ENCODE measurements at places on chromosomes 7 and 10.

- no peak for DNase-seq
Observed at GRCh38 chr7:50341724-50342123, 37.2 kb downstream of the IKZF1 start.

GRCh38 chr7:137965942-137966640 lies 35.8 kb downstream of the CREB3L2 start:
- DNase-seq: no peak

DNA sequence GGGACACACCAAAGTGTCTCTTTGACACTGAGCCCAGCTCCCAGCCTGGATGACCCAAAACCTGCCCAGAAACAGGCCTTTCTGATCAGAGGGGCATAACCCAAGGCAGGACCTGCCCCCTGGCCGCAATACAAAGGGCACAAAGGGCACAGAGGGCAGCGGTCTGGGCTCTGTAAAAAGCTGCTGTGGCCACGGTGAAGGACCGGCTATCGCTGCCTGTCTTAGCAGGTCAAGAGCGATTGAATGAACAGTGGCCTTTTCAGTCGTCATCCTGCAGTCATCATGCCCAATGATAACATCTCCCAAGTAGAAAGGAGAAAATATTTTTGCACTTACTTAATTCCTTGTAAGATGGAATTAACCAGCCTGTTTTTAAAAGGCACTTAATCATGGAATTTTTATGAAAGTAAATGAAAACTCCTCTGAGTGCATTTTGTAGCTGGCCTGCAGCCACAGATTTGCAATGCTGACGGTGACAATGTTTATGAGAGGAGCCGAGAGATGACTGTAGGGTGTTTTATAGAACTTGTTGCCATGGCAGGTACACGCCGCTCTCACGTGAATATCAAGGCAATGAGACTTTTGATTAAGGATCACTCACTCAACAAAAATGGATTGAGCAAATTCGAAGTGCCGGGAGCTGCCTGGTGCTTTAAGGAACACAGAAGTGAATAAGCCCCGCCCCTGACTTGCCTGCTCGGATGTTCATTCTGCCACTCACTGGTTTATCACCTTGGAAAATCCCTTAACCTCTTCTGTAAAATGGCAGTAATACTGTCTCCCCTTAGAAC lies 47.3 kb upstream of the BHLHA15 start:
- DNase-seq: peak; percentile 11

DNA sequence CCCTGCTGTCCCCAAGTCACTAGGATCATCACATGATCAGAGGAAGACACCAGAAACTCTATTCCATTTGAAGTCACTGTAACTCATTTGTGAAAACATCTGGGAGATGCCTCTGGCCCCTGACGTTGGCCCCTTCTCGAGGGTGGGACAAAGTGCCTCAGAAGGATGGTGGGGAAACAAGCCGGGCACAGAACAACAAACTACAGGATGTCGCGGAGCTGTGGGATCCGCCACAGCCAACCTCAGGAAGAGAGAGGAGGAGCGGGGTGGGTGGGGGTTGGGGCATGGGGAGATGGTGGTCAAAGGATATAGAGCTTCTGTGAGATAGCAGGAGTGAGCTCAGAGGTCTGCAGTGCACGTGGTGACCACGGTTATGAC lies 265.6 kb upstream of the TCERG1L start:
- no peak for DNase-seq

DNA sequence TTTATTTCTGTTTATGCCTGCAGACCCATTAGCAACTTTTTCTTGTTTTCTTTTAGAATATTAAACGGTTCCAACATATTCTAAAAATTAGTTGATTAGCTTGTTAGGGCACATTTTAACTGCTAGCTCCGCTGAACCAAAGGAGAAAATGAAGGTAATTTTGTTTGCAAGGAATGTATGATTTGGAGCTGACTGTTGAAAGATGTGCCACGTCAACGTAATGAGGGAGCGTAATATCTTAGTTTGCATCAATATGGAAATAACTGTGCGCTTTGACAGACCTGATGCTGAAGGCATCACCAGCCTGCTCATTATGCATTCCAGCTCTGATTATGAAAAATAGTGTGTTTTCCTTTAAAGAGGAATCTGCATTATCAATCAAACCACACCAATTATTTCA lies 102.0 kb upstream of the CTBP2 start:
- DNase-seq: no peak

DNA sequence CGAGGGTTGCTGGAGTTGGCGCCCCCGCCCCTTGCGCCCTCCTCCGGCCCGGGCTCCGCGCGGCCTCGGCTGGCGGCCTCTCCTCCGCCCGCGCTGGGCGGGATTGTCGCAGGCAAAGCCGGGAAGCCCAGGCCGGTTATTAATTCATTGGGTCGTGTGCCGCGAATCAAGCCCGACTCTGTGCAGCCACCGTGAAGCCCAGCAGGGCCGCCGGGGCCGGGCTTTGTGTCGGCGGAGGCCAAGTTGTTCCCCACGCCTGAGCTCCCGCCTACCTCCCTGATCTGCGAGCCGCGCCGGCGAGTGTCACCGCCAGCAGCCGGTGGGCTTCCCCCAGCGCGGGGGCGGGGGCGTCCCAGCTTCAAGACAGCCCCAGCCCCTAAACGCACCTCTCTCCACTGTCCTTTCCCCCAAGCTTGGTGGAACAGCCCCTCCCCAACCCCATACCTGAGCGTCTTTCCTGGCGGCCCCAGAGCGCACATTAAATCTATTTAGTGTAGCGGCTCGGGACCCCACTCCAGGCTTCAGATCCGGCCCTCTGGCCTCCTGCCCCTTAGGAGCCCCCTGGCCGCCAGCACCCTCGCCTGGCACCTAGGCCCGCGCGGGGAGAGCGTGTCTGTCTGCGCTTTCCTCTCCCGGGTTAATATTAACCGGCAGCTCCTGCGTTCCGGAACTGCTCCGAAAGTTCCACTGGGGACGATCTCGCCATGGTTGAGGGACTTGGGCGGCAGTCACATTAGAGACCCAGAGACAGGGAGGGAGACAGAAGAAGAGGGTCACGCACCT lies 3.5 kb downstream of the SHH start:
- no peak for DNase-seq

DNA sequence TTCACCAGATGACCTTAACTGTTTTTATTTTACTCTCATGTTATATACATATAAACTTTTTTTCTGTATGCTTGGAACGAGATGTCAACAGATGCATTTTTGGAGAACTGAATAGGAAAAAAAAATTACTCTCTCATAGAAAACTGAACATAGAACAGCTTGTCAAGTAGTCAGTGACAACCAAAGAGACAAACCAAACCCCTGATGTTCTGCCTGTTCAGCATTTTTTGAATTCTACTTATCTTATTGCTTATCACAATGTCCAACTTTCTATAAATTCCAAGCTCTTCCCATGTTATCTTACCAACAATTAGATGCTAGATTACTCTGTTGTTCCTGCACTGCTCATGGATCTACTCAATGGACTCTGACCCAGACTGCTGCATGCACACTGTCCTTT lies 95.2 kb downstream of the VPS41 start:
- DNase-seq: no peak

- DNase-seq: no peak
Observed at GRCh38 chr7:90706072-90706716, 110.1 kb downstream of the CDK14 start.

DNA sequence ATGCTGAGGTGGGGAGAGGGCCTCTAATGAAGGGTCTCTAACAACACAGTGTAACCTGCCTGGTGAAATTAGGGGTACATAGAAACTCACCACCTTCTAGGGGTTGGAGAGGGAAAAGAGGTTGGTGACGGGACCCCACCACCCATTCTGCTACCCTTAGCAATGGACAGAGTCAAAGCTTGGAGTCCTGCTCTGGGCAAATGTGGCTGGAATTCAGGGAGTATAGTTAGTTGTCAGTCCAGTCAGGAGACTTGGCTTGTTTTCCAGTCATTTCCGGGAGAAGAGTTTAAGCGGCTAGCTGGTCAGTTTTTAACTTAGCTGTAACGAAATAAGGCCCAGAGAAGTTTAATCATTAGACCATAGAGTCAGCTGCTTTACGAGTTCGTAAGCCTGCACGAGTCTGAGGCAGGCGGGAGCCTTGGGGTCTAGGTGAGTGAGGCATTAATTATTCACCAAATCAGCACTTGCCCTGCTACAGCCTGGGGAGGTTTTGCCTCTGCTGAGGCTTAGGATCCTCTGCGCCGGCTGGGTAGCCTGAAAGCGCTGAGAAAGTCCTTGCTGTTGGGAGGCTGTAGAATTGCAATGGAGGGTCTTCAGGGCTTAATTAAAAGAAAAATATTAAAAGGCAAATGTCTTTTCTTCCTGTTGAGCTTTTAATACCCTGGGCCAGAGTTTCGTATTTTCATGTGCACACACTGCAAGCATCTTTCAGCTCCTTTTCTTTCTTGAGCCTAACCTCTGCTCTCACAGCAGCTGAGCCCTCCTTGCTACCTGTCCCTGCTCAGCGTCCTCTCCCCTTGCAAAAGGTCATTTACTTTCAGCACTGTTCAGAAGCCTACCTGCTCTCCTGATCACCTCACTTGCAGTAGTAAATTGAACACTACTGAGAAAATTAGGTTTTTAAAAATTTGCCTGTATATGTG lies 1.5 kb upstream of the LAMB1 start:
- no peak for DNase-seq

DNA sequence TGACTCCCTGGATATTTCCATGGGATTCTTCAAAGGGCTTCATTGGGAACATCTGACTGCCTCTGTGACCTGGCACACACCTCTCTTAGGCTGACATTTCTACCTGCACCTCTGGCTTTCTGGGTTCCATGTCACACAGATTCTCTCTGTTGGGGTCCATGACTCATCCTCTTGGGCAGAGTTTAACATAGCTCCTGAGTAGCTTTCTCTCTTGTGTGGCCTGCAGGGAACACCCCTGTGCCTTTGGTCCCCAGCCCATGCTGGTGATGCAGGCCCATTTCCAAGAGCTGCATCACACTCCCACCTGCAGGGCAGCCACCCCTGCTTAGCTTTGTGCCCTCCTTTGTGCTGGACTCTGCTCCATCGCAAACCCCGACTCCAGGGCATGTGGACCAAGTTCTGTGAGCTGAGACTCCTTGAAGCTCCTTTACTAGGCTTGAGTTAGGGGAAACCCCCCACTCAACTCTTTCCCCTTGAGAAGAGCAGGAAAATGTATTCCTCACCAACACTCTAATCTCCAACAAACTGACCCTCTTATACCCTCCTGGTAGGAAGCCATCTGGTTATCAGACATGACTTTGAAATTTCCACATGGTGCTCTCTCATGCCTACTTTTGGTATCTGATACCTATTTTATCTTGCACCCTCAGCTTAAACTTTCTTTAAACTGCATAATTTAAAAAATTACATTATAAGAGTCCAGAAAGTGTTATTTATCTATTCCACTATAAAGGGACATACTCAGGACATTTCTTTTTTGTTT lies 93.3 kb downstream of the ZNF777 start:
- DNase-seq: no peak

- DNase-seq: no peak
Observed at GRCh38 chr7:132480534-132480933, 95.7 kb downstream of the PLXNA4 start.

DNA sequence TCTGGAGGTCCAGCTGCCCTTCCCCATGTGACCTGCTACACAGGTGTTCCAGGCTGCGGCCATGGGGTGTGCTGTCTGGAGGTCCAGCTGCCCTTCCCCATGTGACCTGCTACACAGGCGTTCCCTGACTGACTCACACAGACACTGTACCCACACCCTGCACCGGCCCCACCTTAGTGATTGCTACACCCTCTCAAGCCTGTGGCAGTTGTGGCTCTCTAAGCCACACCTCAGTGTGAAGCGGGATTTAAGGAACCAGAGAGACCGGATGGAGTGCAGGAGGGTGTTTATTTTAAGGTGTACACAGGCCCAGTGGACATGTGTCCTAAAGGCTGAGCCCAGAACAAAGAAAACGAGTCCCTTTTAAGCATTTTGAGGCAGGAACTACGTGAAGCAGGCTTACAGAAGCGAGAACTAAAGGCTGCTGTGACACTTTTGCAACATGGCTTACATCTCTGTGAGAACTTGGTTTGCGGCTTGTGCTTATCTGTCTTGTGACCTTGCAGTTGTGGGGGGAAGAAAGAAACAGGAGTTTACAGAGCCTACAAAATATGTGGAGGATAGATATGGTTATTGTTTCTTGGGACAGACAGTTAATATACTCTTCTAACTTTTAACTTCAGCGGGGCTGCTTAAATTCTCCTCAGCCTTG lies 326.4 kb downstream of the PAXIP1 start:
- DNase-seq: no peak

DNA sequence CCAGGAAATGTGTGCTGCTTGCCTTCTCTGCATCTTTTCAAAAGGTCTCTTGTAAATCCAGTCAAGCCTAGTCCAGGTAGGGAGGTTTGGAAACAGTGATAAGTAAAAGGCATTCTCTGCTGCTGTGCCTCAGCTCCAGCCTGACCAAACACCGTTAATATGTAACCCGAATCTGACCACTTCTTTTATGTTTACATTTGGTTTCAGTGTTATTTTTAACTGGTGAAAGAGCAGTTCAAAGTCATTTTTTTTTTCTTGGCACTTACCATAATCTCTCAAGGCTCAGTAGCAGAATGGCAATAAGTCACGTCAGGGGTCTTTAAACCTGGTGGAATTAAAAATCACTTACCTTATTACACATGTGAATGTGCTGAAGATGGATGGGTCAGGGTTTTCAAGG lies 216.8 kb downstream of the PTEN start:
- no peak for DNase-seq

DNA sequence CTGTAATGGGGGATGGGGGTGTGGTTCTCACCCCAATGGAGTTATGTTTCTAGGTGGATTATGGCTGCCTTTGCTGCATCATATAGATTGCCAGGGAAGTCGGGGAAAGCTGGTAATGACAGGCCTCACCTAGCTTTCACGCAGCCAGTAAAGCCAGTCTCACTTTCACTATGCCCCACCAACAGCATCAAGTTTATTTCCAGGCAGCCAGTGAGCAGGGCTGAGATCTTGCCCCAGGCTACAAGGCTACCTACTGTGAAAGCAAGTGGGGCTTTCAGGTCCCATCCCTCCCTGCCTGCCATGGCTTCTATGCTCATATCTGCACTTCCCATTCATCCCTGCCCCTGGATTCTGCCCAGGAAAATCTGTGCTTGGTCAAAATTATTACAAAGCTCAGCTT lies 61.7 kb upstream of the NXPH1 start:
- DNase-seq: no peak

DNA sequence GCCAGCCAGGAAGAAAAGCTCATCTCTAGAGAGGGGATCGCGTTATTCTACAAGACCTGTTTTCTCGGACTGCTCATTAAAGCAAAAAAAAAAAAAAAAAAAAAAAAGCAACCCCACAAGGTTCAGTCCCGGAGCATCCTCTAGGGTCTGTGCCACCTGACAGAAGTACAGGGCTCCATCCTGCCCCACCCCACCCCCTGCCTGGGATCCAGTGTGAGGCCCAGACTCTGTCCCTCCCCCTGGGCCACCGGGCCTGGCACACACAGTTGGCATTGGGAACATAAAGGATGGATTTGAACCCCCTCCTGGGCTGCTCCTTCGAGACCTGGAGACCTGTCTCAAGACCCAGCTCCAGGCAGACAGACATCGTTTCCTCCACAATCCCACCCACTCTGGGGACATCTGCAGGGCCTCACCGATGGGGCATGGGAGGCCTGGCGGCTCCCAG lies 688 bp downstream of the ORAI2 start:
- no peak for DNase-seq

- DNase-seq: no peak
Observed at GRCh38 chr10:32971536-32972091, 13.6 kb upstream of the ITGB1 start.

Measured in inflammatory macrophage treated with lipopolysaccharide for 4 hours (primary cell).